ENCODE measurements at places on chromosomes 5 and 9.

- no peak for DNase-seq
These were observed 5.6 kb downstream of the ADGRD2 start for GRCh38 chr9:124455820-124456219.

- no peak for DNase-seq
These were observed 7.7 kb downstream of the PALM2AKAP2 start for GRCh38 chr9:109787735-109788134.

- peak; percentile 53 for DNase-seq
These were observed 996 bp upstream of the GAS1 start for GRCh38 chr9:86948074-86948929.

DNA sequence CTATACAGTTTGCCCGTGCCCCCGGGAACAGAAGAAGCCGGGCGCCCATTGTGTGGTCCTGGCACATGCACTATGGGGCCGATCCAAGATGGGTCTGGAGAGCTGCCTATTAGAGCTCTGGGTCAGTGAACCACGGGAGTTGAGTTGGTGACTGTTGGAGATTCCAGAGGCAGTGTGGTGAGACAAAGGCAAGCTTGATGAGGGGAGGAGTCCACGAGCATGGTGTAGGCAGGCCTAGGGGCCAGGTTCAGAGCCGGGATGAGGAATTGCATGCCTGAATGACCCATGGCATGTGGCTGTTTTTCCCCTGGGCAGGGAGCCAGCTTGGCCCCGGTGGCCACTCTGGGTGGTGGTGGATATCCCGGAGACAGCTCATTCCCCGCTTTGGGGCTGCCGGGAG is 84.4 kb upstream of the STC2 start:
- no peak for DNase-seq

DNA sequence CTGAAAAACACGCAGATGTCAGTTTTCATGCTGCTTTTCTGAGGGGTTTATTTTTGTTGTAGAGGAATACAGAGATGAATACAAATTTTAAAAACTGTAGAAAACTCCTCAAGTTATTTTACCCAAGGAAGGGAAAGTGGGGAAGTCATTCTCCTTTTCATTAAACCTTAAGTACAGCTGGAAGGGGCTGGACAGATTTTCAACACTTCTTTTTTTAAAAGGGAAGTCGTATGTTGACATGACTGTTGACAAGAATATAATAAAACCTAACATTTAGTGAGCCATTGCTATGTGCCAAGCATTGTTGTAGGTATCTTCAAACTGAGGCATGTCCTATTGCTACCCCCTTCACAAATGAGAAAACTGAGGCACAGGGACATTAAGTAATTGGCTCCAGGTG is 235.7 kb upstream of the ELL2 start:
- no peak for DNase-seq

GRCh38 chr5:97909541-97909940 is 726.5 kb upstream of the RIOK2 start:
- no peak for DNase-seq

GRCh38 chr5:131436081-131436480 is 172.2 kb downstream of the CDC42SE2 start:
- DNase-seq: no peak

DNA sequence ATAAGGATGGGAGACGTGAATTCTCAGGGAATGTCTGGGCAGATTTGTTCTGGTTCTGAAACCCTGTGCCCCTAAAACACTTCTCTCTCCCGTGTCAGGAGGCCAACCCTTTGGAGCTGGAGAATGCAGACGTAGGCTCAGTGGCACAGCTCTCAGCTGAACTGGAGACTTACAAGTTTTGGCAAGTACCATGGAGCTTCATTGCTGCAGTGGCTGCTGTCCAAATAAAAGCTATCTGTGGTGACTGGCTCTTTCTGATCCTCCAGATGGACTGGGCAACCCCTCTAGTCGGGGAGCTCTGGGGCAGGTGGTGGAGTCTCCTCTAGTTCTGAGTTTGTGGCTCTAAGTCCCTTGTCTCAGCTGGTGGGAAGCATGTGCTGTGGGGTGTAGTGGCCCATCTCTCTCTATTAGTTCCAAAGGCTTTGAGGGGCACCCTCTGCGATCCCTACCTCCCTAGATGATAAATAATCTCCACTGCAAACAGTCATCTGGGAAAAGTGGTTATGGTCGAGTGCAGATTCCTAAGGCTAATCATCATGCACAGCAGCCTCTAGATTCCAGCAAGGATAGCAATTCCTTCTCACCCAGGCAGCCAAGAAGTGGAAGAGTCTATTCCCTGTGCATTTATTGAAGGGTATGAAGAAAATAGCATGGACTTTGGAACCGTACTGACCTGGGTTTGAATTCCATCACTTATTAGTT is 204.2 kb upstream of the KLF4 start:
- no peak for DNase-seq

- DNase-seq: no peak
These were observed 153.3 kb upstream of the KCNN2 start for GRCh38 chr5:114208588-114208987.

DNA sequence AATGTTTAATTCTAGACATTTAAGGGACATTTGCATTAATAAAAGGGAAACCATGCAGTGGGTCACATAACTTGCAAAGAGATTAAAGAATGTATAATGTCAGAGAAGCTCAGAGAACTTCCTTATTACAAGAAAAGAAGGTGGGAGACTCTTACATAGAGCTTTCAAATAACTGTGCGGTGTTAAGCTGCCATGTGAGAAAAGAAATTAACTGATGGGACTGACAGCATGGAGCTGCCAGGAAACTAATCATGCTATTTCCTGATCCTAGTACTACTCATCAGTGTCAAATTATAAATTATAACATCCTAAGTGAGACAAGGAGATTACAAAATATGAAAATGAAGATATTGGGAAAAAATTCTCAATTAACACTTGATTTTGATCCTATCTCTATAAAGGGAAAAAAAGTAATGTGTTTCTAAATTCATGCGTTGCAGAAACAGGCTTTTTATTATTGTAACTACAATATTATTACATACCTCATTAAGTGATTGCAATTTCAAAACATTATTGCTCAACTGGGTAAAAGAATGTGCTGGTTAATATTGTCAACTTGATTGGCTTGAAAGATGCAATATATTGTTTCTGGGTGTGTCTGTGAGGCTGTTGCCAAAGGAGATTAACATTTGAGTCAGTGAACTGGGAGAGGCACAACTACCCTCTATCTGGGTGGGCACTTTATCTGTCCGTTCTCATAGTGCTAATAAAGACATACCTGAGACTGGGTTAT is 609.5 kb upstream of the NUDT12 start:
- no peak for DNase-seq

DNA sequence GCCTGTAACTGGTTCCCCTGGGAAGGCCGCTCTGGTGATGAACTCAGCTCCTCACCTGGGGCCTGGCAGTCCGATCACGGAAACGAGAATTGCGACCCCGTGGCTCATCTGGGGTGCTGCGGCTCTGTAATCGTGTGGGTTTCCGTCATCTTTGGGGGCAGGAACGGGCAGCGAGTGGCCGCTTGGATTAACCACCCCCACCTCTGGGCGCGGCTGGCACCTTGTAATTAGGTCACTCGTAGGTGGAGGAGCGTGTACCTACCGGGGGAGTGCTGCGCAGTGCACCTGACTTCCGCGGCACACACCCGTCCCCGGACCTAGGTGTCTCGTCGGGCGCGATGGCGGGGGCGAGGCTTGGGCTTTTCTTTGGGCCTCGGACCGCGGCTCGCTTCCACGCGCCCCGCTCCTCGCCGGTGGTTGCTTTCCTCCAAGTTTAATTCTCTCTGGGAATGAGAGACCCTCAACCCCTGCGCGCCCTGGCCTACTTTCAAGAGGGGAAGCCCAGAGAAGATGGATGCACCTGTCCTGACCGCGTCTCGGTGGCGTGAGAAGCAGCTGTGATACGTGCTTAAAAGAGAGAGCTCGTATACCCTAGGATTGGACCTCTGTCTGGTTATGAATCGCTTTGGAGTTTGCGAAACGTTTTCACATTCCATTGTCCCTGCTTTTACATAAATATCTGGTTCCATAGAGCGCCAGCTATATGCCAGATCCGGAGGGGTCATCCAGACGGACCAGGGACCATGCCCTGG is 744 bp upstream of the PPP2CA start:
- DNase-seq: peak; percentile 68

DNA sequence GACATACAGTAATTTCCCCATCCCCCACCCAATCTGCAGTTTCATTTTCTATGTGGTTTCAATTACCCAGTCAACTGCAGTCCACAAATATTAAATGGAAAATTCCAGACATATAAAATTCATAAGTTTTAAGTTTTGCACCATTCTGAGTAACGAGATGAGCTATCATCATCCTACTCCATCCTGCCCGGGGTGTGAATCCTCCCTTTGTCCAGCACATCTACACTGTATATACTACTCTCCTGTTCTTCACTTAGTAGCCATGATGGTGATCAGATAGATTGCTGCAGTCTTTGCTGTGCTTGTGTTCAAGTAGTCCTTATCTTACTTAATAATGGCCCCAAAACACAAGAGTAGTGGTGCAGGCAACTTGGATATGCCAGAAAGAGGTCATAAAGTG is 11.3 kb downstream of the OXCT1 start:
- no peak for DNase-seq

GRCh38 chr9:98236901-98237487 is 18.5 kb downstream of the TBC1D2 start:
- DNase-seq: no peak

GRCh38 chr5:149047462-149047861 is 15.4 kb downstream of the SH3TC2 start:
- no peak for DNase-seq

DNA sequence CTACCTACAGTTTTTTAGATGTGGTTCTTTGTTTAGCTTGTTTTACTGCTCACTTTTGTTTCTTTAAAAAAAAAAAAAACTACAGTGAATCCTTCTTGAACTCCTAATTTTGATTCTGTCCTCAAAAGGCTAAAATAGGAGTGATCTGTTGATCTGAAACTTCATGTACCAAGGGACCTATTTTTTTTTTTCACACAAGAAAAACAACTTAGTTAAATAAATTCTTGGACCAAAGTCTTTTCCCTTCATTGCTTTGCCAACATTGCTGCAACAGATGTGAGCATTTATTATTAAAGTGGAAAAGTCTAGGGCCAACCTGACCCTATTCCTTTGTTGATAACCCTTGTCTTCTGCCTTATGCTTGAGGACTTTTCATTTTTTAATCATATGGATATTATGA is 236.8 kb downstream of the ARHGEF28 start:
- no peak for DNase-seq

- DNase-seq: no peak
These were observed 14.8 kb upstream of the FAM174A start for GRCh38 chr5:100520348-100520747.

- peak; percentile 69 for DNase-seq
These were observed 194.4 kb downstream of the RGS3 start for GRCh38 chr9:113657765-113658544.

- no peak for DNase-seq
These were observed 117.1 kb downstream of the EGFLAM start for GRCh38 chr5:38375423-38375822.

- no peak for DNase-seq
These were observed 81.4 kb upstream of the COL5A1 start for GRCh38 chr9:134560206-134560605.
